Karpas-422 (cell line): ENCODE measurements at places on chromosomes 3 and 15. TPM values are rescaled to one million over a fixed set of nuclear protein-coding genes. Genes with fewer than 3 reads are reported as not detected.
A peak's percentile ranks its signal among the peaks of the same experiment; 100 is the strongest.

GRCh38 chr3:82080792-82081191 lies 319.3 kb upstream of the GBE1 start:
- H3K4me1 ChIP-seq = no peaks in the 10 kb centered on the region
- no peak overlapping the region for H3K4me3 ChIP-seq
- DNase-seq = no peak
- no peak overlapping the region for H3K27ac ChIP-seq
- no peaks in the 10 kb centered on the region for H3K27me3 ChIP-seq
- no peaks in the 10 kb centered on the region for H3K36me3 ChIP-seq

GRCh38 chr3:160678292-160678842 lies 1.4 kb downstream of the ARL14 start:
- no peak overlapping the region for H3K4me3 ChIP-seq
- no peak for DNase-seq
- no peaks in the 10 kb centered on the region for H3K27me3 ChIP-seq
- no peaks in the 10 kb centered on the region for H3K36me3 ChIP-seq
- H3K27ac ChIP-seq = no peak overlapping the region

GRCh38 chr3:14248849-14249523 lies 70.4 kb downstream of the LSM3 start:
- no peaks in the 10 kb centered on the region for H3K36me3 ChIP-seq
- no peaks in the 10 kb centered on the region for H3K4me1 ChIP-seq
- no peaks in the 10 kb centered on the region for H3K27me3 ChIP-seq

DNA sequence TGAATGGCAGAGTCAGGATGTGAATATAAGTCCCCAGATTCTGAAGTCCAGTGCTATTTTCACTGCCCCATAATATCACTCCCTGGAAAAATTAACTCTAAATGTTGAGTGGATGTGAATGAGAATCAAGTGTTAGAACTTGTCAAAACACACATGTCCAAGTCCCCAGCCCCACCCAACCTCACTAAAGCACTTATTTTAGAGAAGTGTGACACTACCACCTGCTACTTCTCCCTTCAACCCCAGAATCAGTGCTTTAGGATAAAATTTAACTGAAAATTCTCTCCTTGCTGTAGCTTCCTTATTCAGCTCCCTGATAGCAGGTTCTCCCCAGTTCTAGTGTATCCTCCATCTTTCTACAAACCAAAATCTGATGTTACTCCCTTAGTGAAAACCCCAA lies 35.8 kb downstream of the HERC1 start:
- no peak overlapping the region for H3K27ac ChIP-seq
- H3K36me3 ChIP-seq = peaks cover 29% of the 10 kb centered on the region
- H3K4me3 ChIP-seq = no peak overlapping the region

- H3K27me3 ChIP-seq = no peaks in the 10 kb centered on the region
- no peak for DNase-seq
- no peak overlapping the region for H3K27ac ChIP-seq
- H3K36me3 ChIP-seq = peaks cover 39% of the 10 kb centered on the region
These were observed 2.8 kb downstream of the NISCH start for GRCh38 chr3:52458031-52458760.

DNA sequence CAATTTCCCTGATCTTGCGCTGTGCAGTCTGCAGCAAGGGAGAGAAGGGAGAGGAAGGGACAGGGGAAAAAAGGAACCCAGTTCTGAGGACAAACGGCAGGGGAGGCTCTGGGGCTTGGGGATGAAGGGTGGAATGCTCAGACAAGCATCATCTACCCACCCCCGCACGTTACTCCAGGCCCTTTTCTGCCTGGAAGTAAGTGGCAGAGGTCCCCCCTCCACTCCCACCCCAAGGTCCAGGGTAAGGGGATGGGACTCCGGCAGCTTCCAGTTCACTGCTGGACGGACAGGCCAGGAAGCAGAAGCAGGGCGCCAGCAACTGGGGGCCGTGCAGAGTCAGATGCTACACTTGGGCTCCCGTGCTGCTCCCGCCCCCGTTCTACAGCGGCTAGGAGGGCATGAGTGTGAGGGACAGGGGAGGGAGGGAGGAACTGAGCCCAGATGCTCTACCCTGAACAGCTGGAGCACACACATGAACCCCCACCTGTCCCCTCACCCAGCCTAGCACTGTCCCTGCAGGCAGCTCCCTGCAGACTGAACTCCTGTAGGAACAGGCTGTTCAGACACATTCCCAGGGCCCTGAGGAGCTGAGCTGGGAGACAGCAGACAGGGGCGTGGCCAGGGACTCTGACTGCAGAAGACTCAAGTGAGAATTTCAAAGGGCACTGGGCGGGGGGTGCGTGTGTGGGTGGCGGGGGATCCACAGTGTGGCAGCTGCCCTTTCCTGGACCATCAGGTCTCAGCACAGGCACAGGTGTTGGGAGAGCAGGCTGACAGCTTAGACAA lies 59.7 kb downstream of the SENP2 start:
- H3K4me1 ChIP-seq = peaks cover 7% of the 10 kb centered on the region
- no peak overlapping the region for H3K4me3 ChIP-seq
- no peaks in the 10 kb centered on the region for H3K36me3 ChIP-seq
- no peak for DNase-seq

- H3K36me3 ChIP-seq = no peaks in the 10 kb centered on the region
- H3K4me3 ChIP-seq = no peak overlapping the region
- no peak overlapping the region for H3K27ac ChIP-seq
- DNase-seq = no peak
- H3K4me1 ChIP-seq = no peaks in the 10 kb centered on the region
These were observed 104.6 kb upstream of the SLC6A6 start for GRCh38 chr3:14297784-14298236.

DNA sequence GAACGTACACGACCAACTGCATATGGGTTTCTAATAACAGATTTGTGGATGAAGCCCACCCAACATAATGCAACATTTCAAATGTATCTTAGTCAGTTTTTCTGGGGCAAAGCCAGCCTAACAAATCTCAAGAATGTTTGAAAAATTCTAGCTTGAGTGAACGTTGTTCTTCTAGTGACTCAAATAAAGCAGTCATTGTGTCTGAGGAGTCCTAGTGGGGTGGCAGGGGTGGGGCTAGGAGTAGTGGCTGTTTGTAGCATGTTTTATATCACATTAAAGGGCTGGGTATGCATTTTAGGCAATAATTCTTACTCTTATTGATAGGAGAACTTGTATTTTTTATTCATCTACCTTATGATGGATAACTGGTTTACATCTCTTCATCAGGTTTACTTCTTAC lies 6.0 kb downstream of the B3GNT5 start:
- DNase-seq = peak; percentile 34
- no peaks in the 10 kb centered on the region for H3K27me3 ChIP-seq
- H3K27ac ChIP-seq = no peak overlapping the region
- no peak overlapping the region for H3K4me3 ChIP-seq
- H3K4me1 ChIP-seq = peaks cover 13% of the 10 kb centered on the region
- H3K36me3 ChIP-seq = no peaks in the 10 kb centered on the region

DNA sequence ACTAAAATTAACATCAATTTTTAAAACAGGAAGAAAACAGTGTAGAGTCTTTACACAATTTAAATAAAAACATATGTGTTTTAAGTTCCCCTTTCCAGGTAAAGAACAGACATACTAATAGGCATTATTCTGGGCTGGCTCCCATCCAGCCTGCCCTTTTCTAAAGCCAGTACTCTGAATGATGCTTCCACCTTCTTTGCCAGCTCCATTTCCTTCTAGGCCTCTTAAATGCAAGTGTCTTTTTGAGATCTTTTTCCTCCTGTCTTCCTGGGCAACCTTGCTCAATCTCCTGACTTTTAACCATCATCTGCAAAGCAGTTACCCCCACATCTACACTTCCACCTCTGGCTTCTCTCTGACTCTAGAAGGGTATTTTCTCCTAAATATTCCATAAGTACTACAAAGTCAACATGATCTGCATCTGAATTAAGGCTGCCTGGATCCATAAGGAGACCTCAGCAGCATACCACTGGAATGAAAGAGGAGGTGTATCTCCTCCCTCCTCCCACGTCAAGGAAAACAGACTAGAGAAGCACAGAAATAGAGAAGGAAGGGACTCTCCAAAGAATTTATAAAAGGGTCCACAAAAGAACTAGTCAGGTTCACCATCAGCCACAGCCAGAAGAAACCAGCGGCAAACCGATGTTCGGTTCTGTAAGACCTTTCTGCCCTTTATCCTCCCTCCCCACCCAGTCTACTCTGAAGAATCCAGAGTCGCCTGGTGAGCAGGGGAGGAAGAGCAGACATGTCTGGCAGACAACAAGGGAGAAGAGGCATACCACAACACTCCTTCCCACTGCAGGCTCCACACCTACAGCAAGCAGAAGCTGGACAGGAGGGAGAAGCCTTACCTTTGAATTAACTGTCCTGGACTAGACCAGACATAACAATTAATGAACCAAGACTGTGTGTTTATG lies 47.1 kb downstream of the GOLIM4 start:
- no peaks in the 10 kb centered on the region for H3K27me3 ChIP-seq
- no peaks in the 10 kb centered on the region for H3K36me3 ChIP-seq
- H3K27ac ChIP-seq = no peak overlapping the region
- no peaks in the 10 kb centered on the region for H3K4me1 ChIP-seq

GRCh38 chr3:54042259-54042823 lies 80.0 kb upstream of the CACNA2D3 start:
- H3K4me1 ChIP-seq = no peaks in the 10 kb centered on the region
- no peak overlapping the region for H3K27ac ChIP-seq
- DNase-seq = no peak

WDR53 gene
- total RNA-seq = 7.0 and 9.2 TPM in 2 replicates

MAP1A gene
- total RNA-seq = 1.4 and 1.8 TPM in 2 replicates

MUSTN1 gene
- total RNA-seq = 2.4 TPM in 1 of 2 replicates, not detected in the other

SERPINI1 gene
- 0.47 TPM in 1 of 2 replicates, not detected in the other for total RNA-seq

LEKR1 gene
- total RNA-seq = 2.3 and 6.4 TPM in 2 replicates
